ENCODE measurements at places on chromosomes 1 and 21.
A peak's percentile ranks its signal among the peaks of the same experiment; 100 is the strongest.

- DNase-seq = no peak
Observed at GRCh38 chr1:238466459-238466858, 575.7 kb upstream of the ZP4 start.

- DNase-seq = no peak
Observed at GRCh38 chr1:246114369-246114768, 392.7 kb downstream of the SMYD3 start.

GRCh38 chr1:164180824-164181223 is 378.2 kb upstream of the PBX1 start:
- DNase-seq = no peak

- DNase-seq = no peak
Observed at GRCh38 chr1:18142969-18143368, 35.4 kb downstream of the IGSF21 start.

- peak; percentile 52 for DNase-seq
Observed at GRCh38 chr1:59692591-59692990, 122.2 kb upstream of the HOOK1 start.
